ENCODE measurements at places on chromosomes 3 and 15.

DNA sequence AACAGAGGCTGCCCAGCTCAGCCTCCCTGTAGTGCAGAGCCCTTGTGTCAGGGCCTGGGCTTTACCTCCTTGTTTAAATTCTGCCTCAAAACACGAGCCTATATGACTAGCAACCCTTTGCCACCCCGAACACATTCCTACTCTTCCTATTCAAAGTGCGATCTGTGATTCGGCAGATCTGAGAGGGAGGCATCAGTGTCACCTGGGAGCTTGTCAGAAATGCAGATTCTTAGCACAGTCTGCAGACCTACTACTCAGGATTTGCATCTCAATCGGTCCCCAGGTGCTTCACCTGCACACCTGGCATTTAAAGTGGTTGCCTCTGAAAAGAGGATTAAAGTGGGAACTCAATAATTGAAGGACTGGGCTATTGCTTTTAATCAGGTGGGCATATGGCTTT is 273.2 kb upstream of the TOPAZ1 start:
- DNase-seq = no peak

DNA sequence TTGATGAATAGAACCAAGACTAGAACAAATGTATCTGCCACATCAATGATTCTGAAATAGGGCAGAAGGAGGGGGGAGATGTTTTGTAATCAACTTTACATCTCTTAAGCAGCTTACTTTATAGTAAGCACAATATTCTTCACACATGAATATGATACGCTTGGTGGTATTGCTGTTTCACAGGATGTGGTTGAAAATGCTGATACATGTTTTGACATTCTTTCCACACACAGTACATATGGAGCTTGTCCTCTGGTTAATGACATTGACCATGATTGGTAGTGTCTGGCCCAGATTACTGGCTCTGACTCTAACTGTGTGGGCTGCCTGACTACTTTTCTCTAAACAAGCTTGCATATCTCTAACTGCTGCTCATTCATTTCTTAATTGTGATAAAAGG is 168.9 kb downstream of the KLHL25 start:
- peak; percentile 39 for DNase-seq

DNA sequence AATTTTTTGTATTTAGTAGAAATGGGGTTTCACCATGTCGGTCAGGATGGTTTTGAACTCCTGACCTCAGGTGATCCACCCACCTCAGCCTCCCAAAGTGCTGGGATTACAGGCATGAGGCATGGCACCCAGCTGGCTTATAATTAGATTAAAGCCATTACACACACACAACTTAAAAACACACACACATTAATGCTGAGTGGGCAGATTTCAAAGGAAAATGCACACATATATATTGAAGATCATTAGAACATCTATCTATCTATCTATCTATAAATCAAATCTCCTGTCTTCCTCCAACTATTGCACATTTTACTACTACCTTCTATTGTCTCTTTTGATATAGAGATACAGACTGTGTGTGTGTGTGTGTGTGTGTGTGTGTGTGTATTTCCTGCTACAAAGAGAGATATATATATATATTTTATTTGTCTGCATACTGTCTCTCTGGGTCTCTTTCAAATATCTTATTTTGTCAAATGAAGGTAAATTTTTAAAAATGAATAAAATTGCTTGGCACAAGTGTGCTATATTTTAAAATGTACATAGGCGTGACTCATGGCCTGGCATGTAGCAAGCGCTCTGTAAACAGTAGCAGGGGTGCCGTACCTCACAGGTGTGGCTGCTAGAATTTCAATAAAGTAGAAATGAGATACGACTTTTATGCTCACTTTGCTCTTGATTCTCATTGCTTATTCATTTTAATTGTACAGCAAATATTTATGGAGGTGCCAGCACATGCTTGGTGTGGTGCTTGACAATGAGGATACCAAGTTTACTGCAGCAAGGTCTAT is 655.8 kb downstream of the AGBL1 start:
- DNase-seq = no peak

GRCh38 chr3:128617270-128617556 is 33.4 kb downstream of the RPN1 start:
- no peak for DNase-seq

- no peak for DNase-seq
These were observed 22.5 kb downstream of the PXK start for GRCh38 chr3:58355179-58355578.

- no peak for DNase-seq
These were observed 7.1 kb downstream of the DHX36 start for GRCh38 chr3:154316974-154317767.
